Keratinocyte (primary cell): ENCODE measurements at places on chromosomes 1 and 21. TPM values are rescaled to one million over a fixed set of nuclear protein-coding genes. Genes with fewer than 3 reads are reported as not detected.

The RYR2 gene
- 0.01 to 0.05 TPM in 2 of 3 replicates, not detected in the other for polyA plus RNA-seq

GRCh38 chr1:215005078-215005477 lies 77.5 kb upstream of the KCNK2 start:
- H3K4me3 ChIP-seq = peak overlapping the region; percentile 47
- DNase-seq = no peak
- H3K27ac ChIP-seq = no peak overlapping the region
- no peaks in the 10 kb centered on the region for H3K27me3 ChIP-seq
- peaks cover 31% of the 10 kb centered on the region for H3K4me1 ChIP-seq
- no peaks in the 10 kb centered on the region for H3K36me3 ChIP-seq

The BRDT gene
- not detected in 3 replicates for polyA plus RNA-seq

The ANP32E gene
- 6.1 to 18.9 TPM (median 9.2 TPM) in 3 replicates for polyA plus RNA-seq

DNA sequence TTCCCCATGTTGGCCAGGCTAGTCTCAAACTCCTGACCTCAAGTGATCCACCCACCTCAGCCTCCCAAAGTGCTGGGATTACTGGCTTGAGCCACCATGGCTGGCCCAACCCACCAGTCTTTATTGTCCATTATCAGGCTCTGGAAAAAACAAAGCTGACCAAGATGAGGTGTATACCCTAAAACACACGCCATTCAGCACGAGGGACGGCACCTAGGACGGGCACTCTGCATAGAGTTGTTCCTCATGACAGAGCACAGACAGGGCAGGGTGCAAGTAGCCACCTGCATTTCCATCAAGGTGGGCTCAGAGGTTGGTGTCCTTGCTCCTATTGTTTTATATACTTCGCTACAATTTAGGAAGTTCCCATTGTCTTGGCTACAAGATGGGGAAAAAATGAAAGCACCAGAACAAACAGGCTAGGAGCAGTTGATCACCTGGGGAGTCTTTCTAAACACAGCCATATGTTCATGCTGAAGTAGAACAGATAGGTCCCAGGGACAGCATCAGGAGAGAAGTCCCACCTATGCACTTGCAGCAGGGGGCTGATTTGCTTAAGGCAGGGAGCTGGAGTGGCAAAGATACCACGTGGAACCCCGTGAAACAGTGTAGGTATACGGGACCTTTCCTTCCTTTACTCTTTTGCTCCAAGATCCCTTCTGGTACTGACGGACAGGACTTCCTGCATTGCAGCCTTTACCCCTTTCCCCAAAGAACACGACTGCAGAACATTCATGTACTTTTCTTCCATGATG lies 4.5 kb downstream of the KRTCAP2 start:
- H3K27ac ChIP-seq = no peak overlapping the region
- DNase-seq = no peak
- H3K27me3 ChIP-seq = no peaks in the 10 kb centered on the region
- peaks cover 9% of the 10 kb centered on the region for H3K36me3 ChIP-seq
- peaks cover 15% of the 10 kb centered on the region for H3K4me1 ChIP-seq
